ENCODE measurements at places on chromosomes 16 and 17.

- no peak for DNase-seq
Measured at GRCh38 chr17:41107941-41108450, 2.8 kb downstream of the KRTAP4-9 start.

- DNase-seq = no peak
Measured at GRCh38 chr17:73589363-73589980, 54.8 kb downstream of the SDK2 start.

GRCh38 chr16:75251280-75252048, at the start of gene BCAR1:
Gene BCAR1, minus strand, starts transcription at chr16:75251624. Its CDS starts 142 bp downstream, at chr16:75251482.
- peak; percentile 34 for DNase-seq

- DNase-seq = no peak
Measured at GRCh38 chr17:49341356-49341755, 20.7 kb downstream of the ZNF652 start.

- DNase-seq = peak; percentile 98
Measured at GRCh38 chr17:75033346-75034235, 13.2 kb downstream of the ATP5PD start.

GRCh38 chr17:13931111-13931526, 138.2 kb upstream of the COX10 start:
- no peak for DNase-seq

- DNase-seq = peak; percentile 82
Measured at GRCh38 chr17:27879987-27880608, 13.1 kb downstream of the LYRM9 start.

DNA sequence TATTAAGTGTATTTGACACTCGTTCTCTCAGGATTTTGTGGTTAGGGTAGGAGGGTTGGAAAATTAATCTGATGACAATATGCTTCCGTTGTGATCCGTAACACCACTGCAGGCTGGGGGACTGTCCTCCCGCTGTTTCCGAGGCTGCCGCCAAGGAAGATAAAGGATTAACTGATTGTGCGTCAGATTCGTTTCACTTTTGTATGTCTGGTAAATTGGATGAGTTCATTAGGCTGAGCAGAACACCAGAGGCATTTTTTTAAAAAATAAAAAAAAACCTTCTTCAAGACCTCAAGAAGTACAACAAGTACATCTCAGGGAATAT, 486.7 kb upstream of the SALL1 start:
- no peak for DNase-seq

- DNase-seq = no peak
Measured at GRCh38 chr17:17549732-17550366, 41.7 kb downstream of the PEMT start.

DNA sequence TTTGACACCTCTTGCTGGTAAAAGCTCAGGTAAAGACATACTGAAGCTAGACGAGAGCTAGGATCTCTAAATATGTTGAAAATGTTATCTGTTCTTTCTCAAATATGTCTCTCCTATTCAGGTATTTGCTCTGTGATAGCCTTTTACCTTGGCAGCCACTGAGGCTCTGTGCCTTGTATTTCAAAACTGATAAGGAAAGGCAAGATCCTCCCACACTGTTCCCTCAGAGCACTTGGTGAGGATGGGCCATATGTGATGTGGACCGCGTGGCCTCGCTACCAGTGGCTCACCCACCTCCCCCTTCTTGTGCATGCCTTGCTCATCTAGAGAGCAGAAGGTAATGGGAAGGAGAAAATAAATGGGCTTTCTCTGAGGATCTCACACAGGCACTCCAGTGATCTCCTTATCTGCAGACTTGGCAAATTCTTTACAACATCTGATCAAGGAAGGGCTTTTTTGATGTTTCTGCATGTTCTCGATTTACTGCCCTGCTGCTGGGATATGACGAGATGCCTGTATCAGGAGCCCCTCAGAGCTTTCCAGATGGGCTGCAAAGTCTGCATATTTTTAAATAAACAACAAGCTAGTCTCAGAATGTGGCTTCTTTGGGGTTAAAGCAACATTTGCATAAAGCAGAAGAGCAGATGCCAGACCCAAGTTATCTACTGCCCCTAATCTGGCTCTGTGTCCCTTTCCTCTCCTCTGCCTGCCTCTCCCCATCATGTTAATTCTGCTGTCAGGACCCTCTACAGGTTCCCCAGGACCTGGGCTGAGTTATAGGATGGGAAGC, 16.9 kb downstream of the HOXB1 start:
- DNase-seq = no peak

DNA sequence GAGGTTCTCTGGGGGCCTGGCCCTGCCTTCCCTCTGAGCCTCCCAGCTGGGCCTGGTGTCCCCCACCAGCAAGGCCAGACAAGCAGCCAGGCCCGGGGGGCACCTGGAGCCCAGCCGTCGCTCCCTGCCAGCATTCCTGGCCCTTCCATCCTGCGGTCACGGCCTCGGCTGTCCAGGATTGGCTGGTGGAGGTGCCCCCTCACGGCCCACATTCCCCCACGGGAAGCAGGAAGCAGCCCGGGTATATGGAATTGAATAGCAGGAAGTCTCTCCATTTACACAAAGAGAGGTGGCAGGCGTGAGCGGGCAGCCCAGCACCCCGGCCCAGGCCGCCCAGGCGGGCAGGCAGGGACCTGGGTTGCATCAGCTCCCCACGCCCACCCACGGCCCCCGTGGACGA, 14.5 kb downstream of the TRAF7 start:
- DNase-seq = no peak

DNA sequence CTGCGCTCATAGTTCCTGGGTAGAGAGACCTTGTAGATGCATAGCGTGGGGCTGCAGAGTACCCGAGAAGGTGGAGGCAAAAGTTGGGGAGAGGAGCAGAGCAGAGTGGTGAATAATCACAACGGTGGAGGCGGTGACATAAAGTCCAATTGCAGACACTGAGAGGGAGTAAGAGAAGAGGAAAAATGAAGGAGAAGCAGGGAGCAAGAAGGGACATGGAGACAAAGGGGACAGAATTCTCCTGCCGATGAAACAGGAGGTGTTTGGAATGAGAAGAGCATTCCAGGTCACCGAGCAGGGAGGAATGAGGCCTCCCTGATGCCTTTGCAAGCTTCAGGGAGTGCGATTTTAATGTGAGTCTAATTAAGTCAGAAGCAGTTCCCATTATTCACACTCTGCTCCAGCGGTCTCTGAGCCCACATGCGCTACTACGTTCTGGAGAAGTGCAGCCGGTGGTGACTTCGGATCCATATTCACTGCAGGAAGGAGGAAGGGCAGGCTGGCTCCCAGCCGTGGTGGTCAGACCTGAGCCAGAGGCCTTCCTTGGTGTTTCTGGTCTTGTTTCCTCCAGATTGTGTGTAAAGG, 108.0 kb upstream of the DNAH9 start:
- no peak for DNase-seq

GRCh38 chr17:72191921-72192799, 71.3 kb downstream of the SOX9 start:
- no peak for DNase-seq

DNA sequence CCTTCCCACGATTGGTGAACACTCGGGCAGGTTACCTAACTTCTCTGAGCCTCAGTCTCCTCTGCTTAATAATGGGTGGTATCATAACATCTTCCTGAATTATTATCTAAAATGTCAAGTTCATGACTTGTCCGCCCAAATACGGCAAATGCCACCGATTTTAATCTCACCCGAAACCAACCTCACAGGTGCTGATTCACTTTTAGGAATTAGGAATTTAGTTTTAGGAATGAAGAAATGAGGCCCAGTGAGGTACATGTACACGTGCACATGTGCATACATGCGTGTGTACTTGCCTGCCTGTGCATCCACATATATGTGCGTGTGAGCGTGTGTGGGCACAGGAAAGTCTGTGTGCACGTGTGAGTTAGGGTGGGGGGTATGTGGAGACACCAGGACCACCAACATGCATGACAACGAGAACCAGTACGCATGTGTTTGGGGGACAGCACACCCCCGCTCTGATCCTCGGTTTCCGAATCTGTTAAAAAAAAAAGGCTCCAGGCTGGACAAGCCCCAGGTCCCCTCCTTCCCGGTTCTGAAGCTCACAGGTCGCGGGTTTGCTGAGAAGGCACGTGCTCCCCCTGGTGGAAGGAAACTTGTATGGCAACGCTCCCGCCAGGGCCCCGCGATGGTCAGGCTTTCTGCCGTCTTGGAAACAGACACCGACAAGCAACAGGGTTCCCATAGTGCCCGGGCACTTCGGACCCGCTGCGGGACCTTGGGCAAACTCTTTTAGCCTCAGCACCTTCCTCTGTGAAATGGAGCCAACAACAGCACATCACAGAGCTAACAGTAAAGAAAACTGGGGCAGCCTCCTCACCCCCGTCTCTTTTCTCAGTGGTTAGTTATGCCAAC, 219.2 kb downstream of the RBFOX3 start:
- DNase-seq = peak; percentile 76

GRCh38 chr16:89357055-89357816, 133.1 kb downstream of the ANKRD11 start:
- peak; percentile 78 for DNase-seq

GRCh38 chr17:17056156-17056539, 13.9 kb downstream of the MPRIP start:
- no peak for DNase-seq

DNA sequence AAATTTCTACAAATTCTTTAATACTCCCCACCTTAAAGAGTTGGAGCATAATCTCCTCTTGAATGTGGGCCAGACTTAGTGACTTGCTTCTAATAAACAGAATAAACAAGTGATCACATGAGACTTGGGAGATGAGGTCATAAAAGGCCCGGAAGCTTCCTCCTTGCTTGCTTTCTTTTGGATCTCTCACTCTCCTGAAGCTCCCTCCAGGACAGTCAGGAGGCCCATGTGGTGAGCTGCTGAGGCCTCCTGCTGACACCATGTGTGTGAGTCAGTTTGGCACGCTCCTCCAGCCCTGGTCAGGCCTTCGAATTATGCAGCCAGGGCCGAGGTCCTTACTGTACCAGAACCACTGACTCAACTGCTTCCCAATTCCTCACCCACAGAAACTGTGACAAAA, 53.2 kb downstream of the NDEL1 start:
- DNase-seq = no peak

GRCh38 chr17:630801-631200, 83.8 kb downstream of the VPS53 start:
- DNase-seq = no peak

DNA sequence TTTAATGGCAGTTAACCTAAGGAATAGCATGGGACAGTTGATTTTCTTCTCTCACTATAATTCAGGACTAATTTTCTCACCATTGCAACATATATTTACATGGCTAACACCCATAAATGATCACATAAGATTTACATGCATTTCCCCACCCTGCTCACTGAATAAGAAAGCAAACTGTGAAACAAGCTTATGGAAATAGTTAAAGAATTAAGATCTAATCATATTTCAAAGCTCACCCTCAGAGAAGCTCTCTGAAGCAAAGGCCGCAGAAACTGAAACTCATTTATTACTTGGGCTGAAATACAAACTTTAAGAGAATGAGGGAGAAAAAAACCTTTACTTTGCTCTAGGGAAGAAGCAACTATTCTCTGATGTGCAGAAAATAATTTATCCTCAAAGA, 218.7 kb upstream of the AXIN2 start:
- DNase-seq = no peak

- DNase-seq = no peak
Measured at GRCh38 chr16:50540711-50541007, 7.5 kb upstream of the NKD1 start.

DNA sequence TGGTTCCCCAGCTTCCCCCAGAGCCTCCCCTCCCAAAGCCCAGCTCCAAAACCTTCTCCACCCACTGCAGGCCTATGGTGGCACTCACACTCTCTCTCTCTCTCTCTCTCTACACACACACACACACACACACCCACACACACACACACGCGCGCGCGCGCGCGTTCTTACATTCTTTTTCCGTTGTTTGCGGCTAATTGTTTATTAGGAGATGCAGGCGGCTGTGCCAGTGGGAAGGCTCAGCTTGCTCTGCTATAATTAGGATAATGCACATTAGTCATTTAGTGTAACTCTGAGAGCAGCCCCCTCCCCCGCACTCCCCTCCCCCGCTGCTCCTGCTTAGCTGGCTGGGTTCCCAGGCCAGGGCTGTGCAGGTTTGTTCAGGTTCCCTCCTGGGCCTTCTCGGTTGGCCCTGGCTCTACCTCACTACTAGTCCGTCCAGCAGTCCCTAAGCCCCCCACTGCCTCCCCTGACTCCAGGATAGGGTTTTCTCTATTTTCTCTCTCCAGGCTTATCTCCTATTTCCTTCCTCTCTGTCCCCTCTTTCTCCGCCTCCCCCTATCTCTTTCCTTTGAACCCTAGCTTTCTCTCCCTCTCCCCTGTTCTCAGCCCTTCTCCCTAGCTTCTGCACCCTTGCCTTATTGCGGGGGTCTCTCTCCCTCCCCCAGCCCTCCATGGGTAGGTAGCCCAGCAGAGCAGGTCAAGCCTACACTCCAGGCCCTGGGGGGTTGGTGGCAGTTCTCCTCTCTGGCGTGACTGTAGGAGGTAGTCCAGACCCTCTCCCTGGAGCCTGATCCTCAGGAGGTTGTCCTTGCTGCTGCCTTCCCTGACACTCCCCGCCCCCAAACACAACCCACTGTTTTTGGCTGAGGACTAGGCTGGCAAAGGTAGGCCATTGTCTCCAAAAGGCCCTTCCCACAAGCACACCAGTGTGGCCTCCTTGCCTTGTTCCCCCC, 34.0 kb downstream of the TMEM132E start:
- DNase-seq = no peak

- DNase-seq = peak; percentile 49
Measured at GRCh38 chr17:83080858-83081683, 1.7 kb downstream of the METRNL start.

DNA sequence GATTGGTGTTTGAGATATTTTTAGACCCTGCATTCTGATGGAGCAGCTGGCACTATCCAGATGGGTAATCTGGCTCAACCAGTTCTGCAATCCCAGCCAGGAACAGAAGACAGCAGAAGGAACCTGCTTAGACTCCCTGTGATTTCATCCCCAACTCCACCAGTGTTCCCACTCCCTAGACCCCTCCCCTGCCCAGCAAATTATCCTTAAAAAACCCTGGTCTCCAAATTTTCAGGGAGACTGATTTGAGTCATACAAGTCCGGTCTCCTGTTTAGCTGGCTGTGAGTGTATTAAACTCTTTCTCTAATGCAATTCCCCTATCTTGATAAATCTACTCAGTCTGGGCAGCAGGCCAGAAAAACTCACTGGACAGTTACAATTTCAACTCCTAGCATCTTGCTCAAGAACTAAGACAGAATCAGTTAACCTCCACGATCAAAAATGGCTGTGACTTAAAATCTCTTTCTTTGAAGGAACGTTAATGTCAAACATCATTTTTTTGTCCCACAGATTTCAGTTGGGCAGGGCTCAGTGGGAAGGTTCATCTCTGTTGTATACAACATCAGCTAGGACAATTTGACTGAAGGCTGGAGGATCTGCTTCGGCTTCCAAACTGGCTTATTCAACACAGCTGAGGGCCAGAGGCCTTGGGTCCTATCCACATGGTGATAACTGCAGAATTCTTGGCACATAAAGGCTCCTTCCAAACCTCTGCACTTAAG, 4.9 kb upstream of the RBL2 start:
- DNase-seq = no peak

DNA sequence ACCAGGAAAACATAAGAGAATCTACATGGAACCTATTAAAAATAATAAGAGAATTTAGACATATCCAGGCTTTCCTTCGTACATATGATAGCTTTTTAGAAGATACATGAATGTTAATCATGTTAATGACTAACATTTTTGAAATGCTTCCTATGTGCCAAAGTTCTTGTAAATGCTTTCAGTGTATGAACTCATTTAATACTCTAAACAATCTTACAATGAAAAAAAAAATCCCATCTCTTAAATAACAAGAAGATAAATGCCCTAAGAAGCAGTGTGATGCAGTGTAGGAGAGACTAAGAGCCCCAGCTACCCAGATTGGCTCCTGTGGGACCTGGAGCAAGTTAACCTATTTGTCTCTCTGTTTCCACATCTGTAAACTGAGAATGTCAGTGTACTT, 220.4 kb upstream of the MYOCD start:
- no peak for DNase-seq

Measured in activated CD4-positive, alpha-beta T cell treated with anti-CD3 and anti-CD28 coated beads, Interleukin-2, amount 50 U/mL, for 48 hours (primary cell).